ENCODE measurements at places on chromosomes 7 and 10.

- no peak for DNase-seq
Measured at GRCh38 chr7:146027243-146027642, 89.4 kb upstream of the CNTNAP2 start.

- DNase-seq = no peak
Measured at GRCh38 chr7:152521420-152522337, 85.9 kb upstream of the KMT2C start.

DNA sequence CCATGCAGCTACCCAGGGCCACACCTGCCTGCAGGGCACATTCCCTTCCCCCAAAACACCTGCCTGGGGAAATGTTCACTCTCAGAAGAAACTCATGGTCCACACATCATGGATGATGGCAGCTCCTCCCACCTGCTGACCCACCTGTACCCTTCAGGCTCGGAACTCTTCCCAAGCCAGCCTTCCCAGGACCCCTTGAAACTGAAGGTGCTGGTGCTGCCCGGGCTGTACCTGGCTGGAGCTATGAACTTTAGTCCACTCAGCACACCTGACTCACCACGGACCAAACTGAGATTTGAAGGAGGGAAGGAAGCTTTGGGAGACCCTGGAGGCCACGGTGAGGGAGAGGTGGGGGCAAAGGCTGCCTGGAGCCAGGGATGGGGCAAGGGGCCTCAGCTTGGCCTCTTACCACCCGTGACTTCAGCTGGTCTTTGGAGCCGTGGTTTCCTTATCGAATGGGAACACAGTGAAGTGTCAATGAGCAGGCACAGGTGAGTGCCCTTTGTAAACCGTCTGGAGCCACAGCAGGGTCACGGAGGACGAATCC is 30.1 kb upstream of the INPP5A start:
- DNase-seq = no peak

- DNase-seq = peak; percentile 67
Measured at GRCh38 chr10:76303682-76304316, 872.4 kb downstream of the LRMDA start.

DNA sequence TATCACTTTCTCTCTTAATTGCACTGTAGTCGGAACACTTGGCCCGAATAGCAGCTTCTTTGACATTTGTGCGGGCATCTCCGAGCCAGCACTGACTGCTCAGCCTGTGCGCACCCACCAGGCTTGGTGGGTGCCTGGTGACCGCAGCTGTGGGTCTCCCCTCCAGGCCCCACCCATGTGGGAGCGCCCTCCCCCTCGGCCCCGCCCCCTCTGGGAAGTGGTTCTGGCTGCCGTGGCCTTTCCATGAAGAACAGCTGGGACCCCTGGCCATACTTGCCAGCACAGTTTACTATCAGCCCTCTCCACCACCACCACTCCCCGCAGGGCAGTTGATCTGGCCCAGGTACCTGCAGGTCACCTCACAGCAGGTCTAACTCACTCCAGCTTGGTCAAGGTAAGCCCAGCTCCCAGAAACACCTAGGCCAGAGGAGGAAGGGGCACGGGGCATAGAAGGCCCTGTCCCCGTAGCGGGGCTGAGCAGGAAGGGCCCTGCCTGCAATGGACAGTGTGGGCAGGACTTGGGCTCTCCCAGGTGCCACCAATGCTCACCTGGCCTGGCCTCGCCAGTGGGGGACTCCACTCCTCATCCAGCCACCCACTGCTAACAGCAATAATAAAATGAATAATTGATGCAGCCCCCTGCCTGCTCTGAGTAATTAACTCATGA is 5.8 kb downstream of the RASGEF1A start:
- DNase-seq = no peak

GRCh38 chr10:43130770-43131171 is 7.5 kb upstream of the CSGALNACT2 start:
- no peak for DNase-seq

- DNase-seq = no peak
Measured at GRCh38 chr7:13946181-13946580, 43.3 kb downstream of the ETV1 start.

- no peak for DNase-seq
Measured at GRCh38 chr7:47298636-47299035, 283.3 kb downstream of the TNS3 start.

GRCh38 chr10:60430836-60431597 is 41.3 kb upstream of the ANK3 start:
- no peak for DNase-seq

GRCh38 chr7:25319707-25320106 is 91.4 kb upstream of the NPVF start:
- DNase-seq = no peak

GRCh38 chr10:118662228-118663035 is 67.0 kb upstream of the PRLHR start:
- peak; percentile 14 for DNase-seq

GRCh38 chr10:112912410-112912928 is 37.6 kb upstream of the TCF7L2 start:
- peak; percentile 32 for DNase-seq

- DNase-seq = no peak
Measured at GRCh38 chr7:16092711-16093110, 328.6 kb downstream of the CRPPA start.

GRCh38 chr10:12822126-12822892 is 179.2 kb downstream of the CCDC3 start:
- no peak for DNase-seq

- no peak for DNase-seq
Measured at GRCh38 chr7:46939089-46939488, 642.8 kb downstream of the TNS3 start.

- DNase-seq = no peak
Measured at GRCh38 chr10:66209025-66209424, 716.8 kb upstream of the LRRTM3 start.

DNA sequence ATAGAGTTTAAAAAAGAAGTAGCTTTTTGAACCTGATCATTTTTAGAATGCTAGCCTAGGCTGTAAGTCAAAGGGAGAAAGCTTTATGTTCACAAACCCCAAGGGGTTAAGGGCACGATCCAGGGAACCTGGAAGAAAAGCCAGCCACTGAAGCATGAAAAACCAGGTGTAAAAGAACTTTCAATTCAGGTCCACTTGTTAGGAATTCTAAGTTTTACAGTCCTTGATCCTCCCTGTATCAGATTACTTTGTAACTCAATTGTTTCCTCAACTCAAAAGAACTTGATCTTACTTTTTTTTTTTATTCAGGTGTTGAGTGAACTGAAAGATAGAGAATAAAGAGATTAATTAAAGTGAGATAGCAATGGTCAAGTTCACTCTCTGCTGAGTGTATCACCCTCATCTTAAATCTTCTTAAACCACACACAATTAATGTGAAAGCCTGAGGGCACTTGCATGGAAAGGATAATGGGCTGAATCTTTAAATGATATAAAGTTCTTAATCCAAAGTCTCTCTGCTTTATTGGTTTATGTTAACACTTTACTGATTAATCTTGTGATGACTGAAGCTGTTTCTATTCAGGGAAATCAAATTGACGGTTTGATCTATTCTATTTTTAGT is 672.2 kb upstream of the LRRN3 start:
- no peak for DNase-seq

GRCh38 chr10:117804470-117805011 is 242.2 kb downstream of the RAB11FIP2 start:
- DNase-seq = peak; percentile 21

DNA sequence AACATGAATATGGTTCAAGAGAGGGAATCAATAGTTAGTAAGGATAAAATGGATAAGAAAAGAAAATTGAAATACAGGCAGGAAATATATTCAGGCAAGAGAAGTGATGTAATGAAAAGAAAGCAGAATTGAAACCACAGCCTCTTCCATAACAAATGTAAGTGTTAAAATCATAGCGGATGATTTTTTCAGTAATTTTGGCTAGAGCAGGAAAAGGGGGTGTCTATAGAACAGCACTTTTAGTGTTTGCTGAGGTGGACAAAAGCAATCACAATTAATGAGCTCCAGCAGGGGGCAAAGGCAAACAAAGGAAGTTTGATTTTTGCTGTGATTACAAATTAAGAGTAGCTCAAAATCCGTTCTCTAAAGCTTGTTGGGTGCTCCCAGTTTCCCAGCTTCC is 79.0 kb downstream of the TRIL start:
- DNase-seq = no peak

DNA sequence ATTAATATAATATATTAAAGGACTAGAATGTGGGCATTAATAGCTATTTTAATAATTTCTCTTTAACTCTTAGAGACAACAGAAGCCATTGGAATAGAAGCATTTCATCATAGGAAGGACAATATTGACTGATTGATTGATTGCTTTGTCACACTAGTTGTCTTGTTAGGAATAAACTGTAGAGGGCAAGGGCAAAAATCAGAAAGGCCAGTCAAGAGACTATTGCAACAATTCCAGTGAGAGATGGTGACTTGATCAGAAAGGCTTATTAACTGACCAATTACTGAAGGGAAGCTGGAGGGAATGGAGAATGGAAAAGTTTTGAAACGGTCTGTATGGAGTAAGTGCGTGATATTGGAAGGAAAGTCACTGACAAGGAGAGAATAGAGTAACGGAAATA is 87.3 kb downstream of the RUNDC3B start:
- DNase-seq = no peak

DNA sequence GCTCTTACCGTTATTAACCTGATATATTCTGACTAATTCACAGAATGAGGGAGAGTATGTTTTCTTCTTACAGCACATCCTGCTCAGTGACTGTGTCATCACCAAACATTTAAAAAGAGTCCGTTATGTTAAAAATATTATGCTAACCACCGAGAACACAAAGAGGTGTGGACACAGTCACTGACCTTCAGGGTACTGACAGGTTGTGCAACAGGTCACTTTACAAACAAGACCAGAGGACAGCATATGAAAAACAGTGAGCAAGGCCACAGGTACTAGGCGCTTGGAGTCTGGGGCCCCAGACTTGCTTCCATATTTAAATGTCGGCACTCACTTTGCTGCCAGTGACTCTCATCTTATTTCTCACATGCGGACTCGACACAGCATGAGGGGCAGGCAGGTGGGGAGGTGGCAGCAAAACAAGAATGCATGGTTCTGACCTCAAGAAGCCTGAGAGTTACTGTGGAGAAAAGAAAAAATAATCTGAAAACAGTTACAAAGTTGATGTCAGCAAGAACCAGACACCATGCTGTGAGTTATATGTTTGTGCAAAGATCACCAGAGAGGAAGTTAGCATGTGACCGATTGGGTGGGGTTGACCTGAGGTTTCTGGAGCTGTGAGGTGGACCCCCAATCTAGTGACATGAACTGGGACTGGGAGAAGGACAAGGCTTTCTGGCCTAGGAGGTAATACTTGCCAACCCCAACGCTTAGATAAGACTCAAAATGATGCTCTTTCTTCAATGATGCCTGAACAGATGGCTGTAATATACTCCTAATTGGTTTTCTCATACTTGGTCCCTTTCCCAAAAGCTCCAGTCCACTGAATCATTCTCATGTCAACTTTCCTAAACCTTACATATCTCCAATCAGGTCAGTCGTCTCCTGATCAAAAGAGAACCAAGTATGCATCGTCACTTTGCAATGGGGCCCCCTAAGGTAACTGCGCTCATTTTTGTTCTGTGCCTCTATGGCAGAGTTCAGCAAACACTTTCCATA is 102.4 kb downstream of the HIPK2 start:
- no peak for DNase-seq

DNA sequence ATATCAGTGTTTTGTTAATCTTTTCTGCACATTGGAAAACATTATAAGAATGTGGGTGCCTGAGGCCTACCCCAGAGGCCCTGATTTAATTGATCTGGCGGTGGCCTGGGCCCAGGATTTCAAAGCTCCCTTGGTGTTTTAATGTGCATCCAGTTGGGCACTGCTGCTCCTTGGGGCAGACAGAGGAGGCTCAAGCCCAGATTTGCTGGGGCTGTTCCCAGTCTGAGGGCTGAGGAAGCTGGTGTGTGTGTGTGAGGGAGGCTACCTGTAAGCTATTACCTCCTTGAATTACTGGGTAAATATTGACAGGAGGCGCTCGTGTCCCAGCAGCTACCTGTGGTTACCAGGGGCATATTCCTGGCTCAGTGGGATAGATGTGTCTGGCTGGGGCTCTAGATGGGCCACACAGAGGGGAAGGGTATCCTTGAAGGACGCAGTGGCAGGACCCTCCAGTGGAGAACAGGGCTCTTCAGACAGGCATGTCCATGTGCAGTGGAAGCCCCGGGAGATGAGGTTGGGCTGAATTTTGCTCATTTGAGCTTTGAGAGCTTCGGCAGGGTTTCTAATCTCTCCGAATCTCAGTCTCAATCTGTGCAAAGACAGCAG is 975.4 kb upstream of the ZNF722 start:
- DNase-seq = no peak
